Stimulated activated CD8-positive, alpha-beta memory T cell treated with anti-CD3 and anti-CD28 coated beads, Interleukin-2, amount 100 ng/mL, for 1 hour (primary cell): ENCODE measurements at places on chromosomes 2 and 18.

DNA sequence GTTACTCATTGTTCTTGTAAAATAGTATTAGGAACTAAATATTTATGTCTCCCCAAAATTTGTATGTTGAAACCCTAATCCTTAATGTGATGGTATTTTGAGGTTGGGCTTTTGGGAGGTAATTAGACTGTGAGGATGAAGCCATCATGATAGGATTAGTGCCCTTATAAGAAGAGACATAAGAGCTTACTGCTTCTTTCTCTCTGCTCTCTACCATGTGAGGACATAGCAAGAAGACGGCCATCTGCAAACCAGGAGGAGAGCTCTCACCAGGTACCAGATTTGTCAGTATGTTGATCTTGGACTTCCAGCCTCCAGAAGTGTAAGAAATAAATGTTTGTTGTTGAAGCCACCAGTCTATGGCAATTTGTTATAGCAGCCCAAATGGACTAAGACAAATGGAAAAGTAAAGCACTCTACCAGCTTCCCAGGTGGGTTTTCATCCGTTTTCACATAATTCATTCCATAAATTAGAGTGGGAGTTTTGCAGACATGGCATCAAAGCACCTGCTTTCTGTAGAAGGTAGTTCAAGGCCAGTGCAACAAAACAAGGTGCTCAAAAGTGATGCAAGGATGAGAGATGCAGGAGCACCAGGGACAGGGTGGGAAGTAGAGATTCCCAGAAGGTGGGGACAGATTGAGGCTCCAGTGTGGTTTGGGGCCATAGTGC is 70.7 kb downstream of the MYCN start:
- DNase-seq: no peak

DNA sequence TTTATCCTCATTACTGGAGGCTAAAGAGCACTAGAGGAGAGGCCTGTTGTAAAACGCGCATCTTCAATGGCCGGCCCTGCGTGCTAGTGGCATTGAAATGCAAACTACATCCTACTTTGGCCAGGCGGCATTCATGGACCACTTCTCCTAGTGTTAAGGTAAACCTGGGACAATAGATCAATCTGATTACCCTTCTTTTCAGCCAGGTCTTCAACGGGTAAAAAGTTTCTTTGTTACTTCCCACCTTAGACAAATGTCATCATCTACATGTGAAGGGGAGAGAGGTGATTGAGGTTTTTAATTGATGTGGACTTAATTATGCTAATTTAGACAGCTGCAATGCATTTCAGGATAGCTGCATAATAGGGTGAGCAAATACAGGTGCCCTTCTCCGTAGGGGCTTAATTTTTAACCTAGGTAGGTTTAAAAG is 628.0 kb downstream of the ZEB2 start:
- no peak for DNase-seq

- no peak for DNase-seq
These were observed 231.9 kb upstream of the MMADHC start for GRCh38 chr2:149819356-149819957.

DNA sequence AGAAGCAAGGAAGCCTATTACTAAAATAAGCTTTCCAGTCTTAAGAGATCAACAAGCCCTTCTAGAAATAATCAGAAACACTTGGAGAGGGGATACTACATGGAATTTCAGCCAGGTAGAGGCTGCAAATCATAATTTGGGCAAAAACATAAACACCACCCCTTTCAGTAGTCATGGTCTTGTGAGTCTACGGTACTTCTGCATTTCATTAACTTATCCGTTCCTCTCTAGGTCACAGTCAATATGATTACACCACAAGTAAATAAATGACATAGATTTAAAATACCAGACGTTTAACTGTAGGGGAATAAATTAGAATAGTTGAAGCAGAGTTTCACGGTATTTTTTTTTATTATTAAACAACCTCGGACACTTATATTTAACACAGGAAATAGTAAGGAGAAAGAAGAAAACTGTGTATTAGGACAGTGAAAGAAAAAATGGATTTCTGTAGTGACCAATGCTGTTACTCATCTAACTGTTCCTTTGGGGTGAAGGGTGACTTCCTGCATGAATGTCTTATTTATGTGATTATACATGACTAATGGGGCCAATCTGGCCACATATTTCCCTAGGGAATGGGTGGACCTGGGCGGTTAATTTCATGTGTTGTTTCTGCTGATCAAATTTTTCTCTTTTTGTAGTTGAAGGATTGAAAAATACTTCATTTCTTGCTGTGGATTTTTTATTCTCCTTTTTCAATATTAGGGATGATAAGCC is 456.6 kb upstream of the UBE2E3 start:
- DNase-seq: no peak

GRCh38 chr2:240458900-240459391 is 23.5 kb downstream of the GPC1 start:
- DNase-seq: no peak

DNA sequence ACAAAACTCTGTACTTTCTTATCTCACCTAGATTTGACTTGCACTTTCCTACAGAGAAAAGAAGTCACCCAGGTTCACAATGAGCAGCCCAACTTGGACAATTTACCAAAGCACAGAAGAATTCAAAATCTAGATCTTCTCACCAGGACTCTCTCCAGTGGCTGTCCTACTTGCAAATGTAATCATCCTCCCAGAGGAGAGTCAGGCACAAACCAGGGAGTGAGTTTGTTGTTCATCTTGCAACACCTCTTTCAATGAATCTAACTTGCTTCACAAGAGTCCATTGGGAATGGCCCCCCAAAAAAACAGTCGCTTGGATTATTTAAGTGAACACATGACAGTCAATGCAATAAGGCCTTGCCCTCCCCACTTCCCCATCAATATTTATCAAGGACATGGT is 144.6 kb downstream of the ATL2 start:
- no peak for DNase-seq

DNA sequence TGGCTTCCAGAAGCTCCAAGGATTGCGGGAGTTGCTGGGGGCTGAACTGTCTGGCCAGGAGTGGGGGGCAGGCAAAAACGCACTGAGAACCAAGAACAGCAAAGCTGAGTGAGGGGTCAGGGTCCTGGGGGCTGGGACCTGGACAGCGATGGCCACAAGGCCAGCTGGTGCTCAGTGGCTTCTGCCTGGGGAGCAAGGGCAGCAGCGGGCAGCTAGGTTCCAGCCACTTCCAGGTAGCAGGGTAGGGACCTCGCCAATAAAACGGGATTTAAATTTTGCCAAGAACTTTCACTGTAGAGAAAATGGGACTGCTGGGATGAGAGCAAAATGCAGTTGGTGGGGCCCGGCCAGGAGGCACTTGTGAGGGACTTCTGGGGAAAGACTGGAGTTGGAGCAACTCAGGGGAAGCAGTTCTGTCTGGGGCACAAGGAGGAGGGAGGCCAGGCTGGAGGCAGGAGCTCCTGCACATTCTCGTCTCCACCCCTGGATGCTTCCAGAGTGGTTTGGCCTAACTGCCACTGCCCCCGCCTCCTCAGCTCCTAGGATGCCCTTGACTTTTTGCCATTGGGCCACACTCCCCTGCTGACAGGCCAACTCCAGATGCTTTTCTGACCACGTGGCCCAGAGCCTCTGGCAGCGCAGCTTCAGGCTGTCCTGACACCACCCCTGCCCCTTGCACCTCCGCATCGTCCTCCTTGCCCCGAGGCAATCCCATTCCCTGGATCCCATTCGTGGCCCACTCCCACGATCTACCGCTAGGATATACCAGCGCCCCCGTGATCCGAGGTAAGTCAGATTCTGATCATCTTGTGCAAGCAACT is 5.5 kb upstream of the CCDC74A start:
- no peak for DNase-seq

- DNase-seq: no peak
These were observed 1202.5 kb downstream of the DSC3 start for GRCh38 chr18:29840089-29840488.

DNA sequence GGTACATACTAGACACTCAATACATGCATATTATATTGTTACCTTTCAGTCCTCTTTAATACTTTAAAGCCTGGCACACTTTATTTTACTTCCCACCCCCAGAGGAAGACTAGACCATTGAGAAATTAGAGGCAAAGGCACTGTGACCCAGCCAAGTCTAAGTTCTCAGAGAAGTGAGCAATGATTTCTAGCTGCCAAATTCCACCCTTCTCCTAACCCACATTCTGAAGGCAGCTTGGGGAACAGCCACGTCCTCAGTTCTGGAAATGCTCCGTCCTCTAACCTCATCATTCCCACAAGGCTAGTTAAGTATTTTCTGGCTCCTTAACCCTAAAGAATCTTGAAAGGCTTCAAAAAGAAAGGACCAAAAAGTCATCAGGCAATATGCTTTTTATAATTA is 86.6 kb downstream of the COL5A2 start:
- DNase-seq: no peak

- DNase-seq: no peak
These were observed 82.3 kb upstream of the FAM98A start for GRCh38 chr2:33681364-33681757.
